ENCODE measurements at places on chromosomes 5 and 9. TPM values are rescaled to one million over a fixed set of nuclear protein-coding genes. Genes with fewer than 3 reads are reported as not detected.

The SRA1 gene
- total RNA-seq, result 32.2 TPM

The SAPCD2 gene
- 28.1 TPM for total RNA-seq

The INSYN2B gene
- 34.2 TPM for total RNA-seq

The CXCL14 gene
- total RNA-seq, result not detected

The SIT1 gene
- not detected for total RNA-seq

The MELK gene
- total RNA-seq, result 46.7 TPM

The CNOT6 gene
- total RNA-seq, result 10.7 TPM

The RLN2 gene
- not detected for total RNA-seq

The SPATA31A1 gene
- not detected for total RNA-seq

The GCNT1 gene
- 1.5 TPM for total RNA-seq

The CTXN3 gene
- total RNA-seq, result not detected

The TCF7 gene
- total RNA-seq, result 0.20 TPM

The AJM1 gene
- 1.5 TPM for total RNA-seq

All from mammary microvascular endothelial cell (primary cell).